HCT116 (cell line): ENCODE measurements at places on chromosomes 7 and 10.

DNA sequence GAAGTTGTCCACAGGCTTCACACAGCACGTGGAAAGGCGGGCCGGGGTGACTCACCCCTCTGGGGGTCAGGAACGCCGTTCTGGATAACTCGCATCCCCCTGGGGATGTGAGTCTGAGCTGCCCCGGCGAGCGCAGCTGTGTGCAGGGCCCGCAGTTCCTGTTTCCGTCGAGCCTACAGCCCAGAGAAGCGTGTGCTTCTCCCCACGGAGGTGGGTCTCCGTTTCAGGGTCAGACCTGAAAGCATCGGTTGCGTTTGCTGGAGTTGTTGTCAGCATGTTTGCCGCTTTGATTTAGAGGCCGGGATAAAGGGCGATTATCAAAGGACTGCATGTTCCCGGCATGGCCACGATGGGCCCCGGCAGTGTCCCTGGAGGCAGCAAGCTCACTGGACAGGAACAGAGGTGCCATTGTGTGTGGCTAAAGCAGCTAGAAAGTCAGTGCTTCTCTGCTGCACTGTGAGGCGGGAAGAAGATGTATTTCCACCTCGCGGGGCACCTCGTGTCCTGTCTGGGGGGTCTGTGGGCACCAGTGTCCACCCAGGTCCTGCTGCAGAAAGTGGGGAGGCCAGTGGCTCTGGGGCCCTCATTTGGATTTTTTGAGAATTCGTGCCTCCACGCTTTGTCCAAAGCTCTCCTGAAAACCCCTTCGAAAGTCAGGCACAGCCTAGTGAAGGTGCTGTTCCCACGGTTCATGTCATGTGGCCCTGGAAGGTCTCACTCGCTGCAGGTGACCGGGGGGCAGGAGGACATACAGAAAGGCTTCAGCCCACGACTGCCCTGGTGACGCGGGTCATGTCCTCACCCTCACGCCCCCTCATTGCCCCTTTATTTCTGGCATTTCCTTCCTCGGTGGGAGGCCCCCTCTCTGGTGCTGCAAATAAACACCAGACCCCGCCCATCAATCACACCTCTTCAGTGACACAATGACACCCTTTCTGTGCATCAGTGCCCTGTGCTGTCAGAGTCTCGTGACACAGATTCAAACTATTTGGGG lies 27.4 kb upstream of the GDI2 start:
- DNase-seq, result no peak

DNA sequence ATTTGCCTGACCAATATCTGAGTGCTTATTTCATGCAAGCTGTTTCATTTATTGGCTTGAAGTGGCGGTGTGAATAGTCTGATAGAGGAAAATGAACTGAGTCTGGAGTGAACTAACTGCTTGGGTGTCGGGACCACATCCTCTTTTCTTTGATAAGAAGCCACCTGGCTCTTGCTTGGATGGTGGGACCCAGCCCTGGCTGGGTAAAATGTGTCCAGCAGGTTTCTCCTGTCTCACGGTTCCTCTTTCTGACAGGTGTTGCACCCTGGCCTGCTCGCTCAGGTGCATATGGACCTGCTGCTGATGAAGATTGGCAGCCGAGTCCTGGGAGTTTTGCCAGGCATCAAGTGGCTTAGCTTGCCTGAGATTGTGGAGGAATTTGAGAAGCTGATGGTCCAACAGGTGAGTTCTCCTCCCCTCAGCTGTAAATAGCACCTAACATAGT lies 1.6 kb downstream of the ADCK2 start:
- no peak for DNase-seq

- no peak for DNase-seq
These were observed 1.5 kb downstream of the POLD2 start for GRCh38 chr7:44121761-44122420.

DNA sequence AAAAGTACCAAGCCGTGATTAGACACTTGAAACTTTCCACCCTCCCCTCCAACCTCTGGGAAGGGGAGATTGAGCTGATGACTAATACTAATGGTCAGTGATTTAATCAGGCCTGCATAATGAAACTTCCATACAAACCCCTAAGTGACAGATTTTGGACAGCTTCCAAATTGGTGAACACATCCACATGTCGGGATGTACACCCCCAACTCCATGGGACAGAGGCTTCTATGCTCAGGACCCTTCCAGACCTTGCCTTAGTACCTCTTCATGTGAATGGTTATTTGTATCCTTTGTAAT lies 4.8 kb downstream of the NUB1 start:
- DNase-seq, result no peak

GRCh38 chr10:51530541-51530940 lies 168.9 kb downstream of the CSTF2T start:
- no peak for DNase-seq

GRCh38 chr10:80468002-80468401 lies 13.9 kb downstream of the TSPAN14 start:
- DNase-seq, result no peak

DNA sequence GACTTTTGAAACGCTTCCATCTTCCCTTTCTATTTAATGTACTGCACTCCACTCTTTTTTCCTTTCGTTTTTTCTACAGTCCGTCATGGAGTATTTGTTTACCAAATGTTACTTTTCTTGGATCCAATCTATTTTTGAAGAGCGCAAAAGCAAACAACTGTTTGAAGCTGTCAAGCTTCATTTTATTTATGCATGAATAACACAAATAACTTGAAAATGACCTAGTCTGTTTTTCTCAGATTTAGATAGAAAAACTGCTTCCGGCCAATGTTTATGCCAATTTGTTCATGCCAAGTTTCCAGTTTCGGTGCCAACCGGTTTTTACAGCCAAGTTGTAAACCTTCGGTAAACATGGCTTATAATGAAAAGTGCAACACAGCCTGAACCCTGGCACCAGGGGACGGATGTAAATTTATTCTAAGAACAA lies 150.9 kb upstream of the KLF6 start:
- no peak for DNase-seq

GRCh38 chr10:131570716-131571307 lies 259.3 kb upstream of the TCERG1L start:
- no peak for DNase-seq

GRCh38 chr10:87973635-87974034 lies 110.2 kb downstream of the PTEN start:
- no peak for DNase-seq

DNA sequence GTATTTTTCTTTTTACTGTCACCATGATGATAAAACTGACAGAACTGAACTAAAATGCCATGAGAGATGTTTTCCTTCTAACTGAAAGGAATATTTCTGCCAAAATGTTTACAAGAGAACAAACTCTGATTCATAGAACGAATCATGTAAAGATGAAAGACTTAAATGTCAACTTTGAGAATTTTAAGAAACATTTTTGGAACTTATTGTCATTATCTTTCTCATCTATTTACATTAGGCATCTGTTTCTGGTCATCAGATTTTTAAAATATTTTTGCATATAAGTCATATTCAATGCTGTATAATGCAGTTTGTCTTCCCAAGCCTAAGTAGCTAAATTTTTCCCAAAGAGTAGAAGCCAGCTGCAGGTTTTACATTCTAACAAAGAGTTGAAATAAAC lies 358.5 kb downstream of the TFEC start:
- no peak for DNase-seq

DNA sequence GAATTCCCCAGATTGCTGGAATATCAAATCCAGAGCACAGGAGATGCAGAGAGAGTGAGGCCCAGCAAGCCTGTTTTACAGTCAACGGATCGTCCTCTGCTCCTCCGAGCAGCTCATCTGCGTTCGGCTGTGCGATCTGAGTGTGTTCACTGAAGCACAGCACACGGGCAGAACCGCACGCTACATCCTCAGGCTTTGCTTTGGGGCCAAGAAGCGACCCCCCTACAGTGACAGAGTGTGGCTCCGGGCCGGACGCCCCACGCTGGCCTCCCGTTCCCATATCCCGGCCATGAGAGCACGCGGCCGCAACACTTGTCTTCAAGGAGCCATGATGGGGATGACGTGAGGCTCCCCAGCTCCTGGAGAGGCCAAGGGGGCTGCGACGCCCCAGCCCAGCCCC lies 431.4 kb downstream of the DNAJB6 start:
- no peak for DNase-seq

DNA sequence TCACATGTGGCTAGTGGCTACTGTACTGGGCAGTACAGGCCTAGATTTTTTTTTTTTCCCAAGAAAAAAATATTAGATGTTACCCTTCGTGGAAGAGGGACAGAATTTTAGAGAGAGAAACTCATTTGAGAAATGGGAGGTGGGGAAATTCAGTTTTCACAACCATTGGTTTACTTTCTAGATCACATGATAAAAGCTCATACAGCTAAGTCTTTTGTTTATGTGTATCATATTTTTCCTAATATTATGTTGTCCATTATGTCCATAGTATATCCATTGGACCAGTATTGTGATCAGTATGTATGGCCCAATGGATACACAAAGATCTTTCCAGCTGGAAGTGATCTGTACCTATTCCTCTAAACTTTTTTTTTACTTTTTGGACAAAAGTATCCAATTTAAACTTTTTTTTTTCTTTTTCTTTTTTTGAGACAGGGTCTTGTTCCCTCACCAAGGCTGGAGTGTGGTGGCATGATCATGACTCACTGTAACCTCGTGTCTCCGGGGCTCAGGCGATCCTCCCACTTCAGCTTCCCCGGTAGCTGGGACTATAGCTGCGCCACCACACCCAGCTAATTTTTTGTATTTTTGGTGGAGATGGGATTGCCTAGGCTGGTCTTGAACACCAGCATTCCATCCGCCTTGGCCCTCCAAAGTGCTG lies 4.1 kb downstream of the CALU start:
- DNase-seq, result no peak

GRCh38 chr7:1004018-1004852 lies 21.3 kb downstream of the CYP2W1 start:
- DNase-seq, result no peak

DNA sequence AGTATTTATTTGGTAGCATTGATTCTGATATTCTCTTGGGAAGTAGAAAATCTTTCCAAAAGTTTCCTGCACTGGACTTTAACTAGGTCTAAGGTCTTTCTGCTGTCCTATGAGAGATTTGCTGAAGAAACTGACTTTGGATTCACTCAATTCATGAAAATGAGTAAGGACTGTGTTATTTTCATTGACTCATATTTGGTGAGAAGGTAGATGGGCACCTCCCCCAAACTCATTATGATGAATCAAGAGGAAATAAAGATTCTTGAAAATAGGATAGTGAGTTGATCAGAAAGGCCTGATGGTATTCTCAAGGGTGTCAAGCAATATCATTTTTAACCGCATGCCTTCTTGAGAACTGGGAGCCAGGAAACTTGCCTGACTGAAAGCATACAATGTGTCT lies 110.3 kb downstream of the RNF133 start:
- no peak for DNase-seq

GRCh38 chr7:150733482-150734095 lies 3.6 kb upstream of the GIMAP5 start:
- DNase-seq, result no peak

GRCh38 chr10:46541017-46541661 lies 15.3 kb downstream of the GPRIN2 start:
- no peak for DNase-seq

GRCh38 chr10:61835069-61835945 lies 66.2 kb upstream of the ARID5B start:
- peak; percentile 71 for DNase-seq

GRCh38 chr10:127756264-127756663 lies 19.3 kb downstream of the FOXI2 start:
- no peak for DNase-seq

DNA sequence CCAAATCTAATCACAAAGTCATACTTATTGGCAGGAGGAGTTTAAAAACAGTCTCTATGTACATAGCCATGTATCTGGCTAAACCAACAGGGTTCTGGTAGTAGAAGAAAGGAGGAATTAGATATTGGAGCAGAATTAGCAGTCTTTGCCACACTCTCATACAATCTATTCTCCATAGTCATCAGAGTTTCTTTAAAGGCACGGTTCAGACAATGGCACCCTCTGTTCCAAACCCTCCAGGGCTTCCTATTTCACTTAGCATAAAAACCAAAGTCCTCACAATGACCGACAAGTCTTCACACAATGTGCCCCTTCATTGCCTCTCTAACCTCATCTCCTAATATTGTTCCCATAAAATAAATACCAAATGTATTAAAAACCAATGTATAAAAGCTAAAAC lies 12.7 kb downstream of the ZNF438 start:
- DNase-seq, result no peak

DNA sequence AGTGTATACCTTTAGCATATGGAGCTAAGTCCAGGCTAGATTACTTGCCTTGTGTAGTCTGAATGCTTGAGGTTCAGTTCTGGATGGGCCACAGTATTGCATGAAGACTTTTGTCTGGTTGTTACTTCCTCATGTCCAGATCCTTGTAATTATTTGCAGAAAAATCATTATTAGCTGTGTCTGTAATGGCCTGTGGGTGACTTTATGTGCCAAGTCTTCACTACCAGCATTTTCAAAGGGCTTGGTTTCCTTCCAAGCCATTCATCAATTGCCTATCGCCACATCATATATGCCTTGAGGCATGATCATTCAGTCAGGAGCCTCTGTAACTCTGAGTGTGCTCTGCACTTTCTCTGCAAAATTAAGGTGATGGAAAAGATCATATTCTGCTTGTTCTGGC lies 13.8 kb upstream of the HDAC9 start:
- no peak for DNase-seq

- DNase-seq, result no peak
These were observed 1.3 kb upstream of the PTPRN2 start for GRCh38 chr7:158588878-158589442.

DNA sequence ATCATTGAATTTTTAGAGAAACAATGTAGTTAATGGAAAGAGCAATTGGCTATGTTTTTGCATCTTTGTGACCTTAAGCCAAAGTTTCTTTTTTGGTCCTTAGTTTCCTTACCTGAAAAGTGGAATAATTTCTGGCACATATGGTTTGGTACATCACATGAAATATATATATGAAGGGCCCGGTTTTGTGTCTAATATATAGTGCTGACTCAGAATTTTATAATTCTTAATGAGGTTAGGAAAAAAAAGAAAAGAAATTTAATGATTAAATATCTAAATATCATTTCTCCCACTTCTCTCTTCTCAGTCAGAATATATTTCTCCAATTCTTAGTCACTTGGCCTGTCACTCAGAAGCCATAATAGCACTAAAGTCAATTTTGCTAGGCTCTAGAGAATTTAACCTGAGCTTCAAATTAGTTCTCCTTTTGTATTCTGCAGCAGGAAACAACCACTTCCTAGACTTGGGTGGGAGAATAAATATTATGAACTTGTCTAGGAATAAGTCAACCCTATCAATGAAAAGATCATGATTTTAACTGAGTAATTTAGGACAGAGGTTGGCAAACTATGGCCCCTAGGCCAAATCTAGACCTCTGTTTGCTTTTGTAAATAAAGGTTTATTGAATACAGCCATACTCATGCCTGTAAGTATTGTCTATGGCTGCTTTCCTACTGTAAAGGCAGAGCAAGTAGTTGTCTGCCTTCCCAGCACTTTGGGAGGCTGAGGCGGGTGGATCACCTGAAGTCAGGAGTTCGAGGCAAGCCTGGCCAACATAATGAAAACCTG lies 34.6 kb downstream of the PPP1R9A start:
- no peak for DNase-seq
